ENCODE measurements at places on chromosomes 4 and X. TPM values are rescaled to one million over a fixed set of nuclear protein-coding genes. Genes with fewer than 3 reads are reported as not detected.

Gene DRD5
- not detected for total RNA-seq

Gene XAGE1B
- not detected for total RNA-seq

Gene TECRL
- not detected for total RNA-seq

Gene ASB12
- total RNA-seq: not detected

Gene ARX
- not detected for total RNA-seq

Gene SLC38A5
- total RNA-seq: 4.9 TPM

Gene ANOS1
- total RNA-seq: 8.9 TPM

Gene GLRA2
- not detected for total RNA-seq

Gene WDR17
- total RNA-seq: 5.3 TPM

Gene NAP1L3
- total RNA-seq: 15.0 TPM

Gene TCEANC
- 9.6 TPM for total RNA-seq

Gene FHIP1A
- 4.9 TPM for total RNA-seq

Gene SATL1
- total RNA-seq: not detected

Gene NUDT11
- 5.0 TPM for total RNA-seq

Gene BTK
- total RNA-seq: 9.5 TPM

Gene CSAG1
- not detected for total RNA-seq

Gene MAGED4B
- 2.7 TPM for total RNA-seq

Gene HSPA4L
- total RNA-seq: 5.8 TPM

Gene RRH
- 1.2 TPM for total RNA-seq

Gene TLR6
- total RNA-seq: 3.5 TPM

Gene FAM47A
- total RNA-seq: not detected

Gene KIF4A
- not detected for total RNA-seq

Gene TEX13D
- total RNA-seq: not detected

Gene IL3RA
- 13.5 TPM for total RNA-seq

Gene SLC2A9
- total RNA-seq: 9.1 TPM

Gene FAM149A
- total RNA-seq: 12.8 TPM

Gene PCDH18
- 31.0 TPM for total RNA-seq

Gene NEIL3
- total RNA-seq: not detected

Gene CXorf65
- total RNA-seq: not detected

Gene HSFX3
- not detected for total RNA-seq

Gene BCAP31
- 82.7 TPM for total RNA-seq

Gene SMIM31
- not detected for total RNA-seq

Gene GSX2
- not detected for total RNA-seq
